Lower lobe of right lung (tissue), 2 donors: ENCODE measurements at places on chromosomes 5 and 9. TPM values are rescaled to one million over a fixed set of nuclear protein-coding genes. Genes with fewer than 3 reads are reported as not detected.
A peak's percentile ranks its signal among the peaks of the same experiment; 100 is the strongest.

DNA sequence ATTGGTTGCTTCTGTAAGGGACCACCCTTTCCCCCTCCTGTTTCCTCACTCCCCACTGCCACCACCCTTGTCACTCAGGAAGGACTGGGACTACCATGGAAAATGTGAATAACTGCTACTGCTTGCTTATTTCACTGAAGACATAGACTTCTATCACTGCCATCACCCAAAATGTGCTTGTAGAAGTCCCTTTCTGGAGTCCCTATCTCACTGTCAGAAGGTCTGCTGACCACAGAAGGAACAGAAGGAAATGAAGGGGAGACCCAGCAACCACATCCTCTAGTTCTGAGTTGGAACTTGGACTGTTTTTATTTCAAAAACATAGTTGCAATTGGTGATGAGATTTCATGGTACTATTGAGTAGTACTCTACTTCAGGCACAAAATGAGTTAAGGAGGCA is 122.5 kb downstream of the NPR3 start:
- no peak for DNase-seq

GRCh38 chr9:133538851-133539833 is 4.6 kb downstream of the ADAMTSL2 start:
- no peak for DNase-seq

GRCh38 chr9:121836366-121836885 is 185.0 kb downstream of the DAB2IP start:
- no peak for DNase-seq

DNA sequence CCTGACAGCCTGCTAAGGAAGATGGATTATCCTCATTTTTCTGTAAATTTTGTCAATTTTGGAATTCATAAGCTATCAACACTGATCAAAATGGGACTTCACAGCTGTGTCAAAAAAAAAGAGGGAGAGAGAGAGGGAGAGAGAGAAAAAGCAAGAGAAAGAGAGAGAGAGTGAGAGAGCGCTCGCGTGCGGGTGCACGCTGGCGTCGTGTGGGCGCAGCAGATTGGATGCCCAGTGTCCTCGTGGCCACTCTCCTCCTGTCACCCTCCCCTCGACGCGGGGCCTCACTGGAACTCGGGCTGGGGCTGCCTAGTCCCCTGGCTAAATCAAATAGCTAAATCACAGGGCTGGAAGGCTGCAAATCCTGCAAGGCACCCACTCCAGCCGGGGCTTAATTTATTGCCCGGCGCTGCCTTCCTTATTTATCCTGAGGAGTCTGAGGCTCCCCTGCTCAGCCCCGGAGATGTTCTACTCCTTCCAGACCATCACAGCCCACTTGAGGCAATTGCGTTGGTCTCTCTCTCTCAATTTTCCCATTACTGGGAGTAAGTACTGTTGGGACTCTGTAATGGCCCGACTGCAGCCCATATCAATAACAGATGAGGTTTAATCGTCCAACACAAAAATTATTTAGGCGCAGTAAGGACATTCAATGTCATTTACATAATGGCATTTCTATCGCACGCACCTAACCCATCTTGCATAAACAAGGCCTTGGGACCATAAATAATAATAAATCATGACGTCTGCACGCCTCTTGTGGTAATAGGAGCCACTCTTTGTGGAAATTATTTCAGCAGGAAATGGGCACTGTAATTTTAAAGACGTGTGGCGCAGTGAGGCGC is 94.2 kb downstream of the PAX5 start:
- DNase-seq, result no peak

- no peak for DNase-seq
These were observed 83.4 kb downstream of the LPAR1 start for GRCh38 chr9:110954822-110955291.

DNA sequence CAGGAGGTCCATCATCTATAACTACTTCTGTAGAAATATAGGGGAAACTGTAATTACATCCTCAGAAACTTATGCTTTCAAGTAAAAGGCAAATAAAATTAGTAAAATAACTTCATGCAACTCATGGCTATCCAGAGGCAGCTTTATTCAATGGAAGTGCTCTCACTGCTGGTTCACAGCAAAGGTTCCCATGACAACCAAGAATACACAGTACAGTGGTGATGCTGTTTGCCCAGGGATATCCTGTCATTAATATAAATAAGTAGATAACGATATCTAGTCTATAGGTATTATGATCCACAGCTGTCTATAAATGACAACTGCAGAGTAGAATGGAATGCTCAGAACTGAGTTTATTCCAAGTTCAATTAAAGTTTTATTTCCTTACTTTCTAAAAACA is 390.3 kb downstream of the PDE4D start:
- no peak for DNase-seq

DNA sequence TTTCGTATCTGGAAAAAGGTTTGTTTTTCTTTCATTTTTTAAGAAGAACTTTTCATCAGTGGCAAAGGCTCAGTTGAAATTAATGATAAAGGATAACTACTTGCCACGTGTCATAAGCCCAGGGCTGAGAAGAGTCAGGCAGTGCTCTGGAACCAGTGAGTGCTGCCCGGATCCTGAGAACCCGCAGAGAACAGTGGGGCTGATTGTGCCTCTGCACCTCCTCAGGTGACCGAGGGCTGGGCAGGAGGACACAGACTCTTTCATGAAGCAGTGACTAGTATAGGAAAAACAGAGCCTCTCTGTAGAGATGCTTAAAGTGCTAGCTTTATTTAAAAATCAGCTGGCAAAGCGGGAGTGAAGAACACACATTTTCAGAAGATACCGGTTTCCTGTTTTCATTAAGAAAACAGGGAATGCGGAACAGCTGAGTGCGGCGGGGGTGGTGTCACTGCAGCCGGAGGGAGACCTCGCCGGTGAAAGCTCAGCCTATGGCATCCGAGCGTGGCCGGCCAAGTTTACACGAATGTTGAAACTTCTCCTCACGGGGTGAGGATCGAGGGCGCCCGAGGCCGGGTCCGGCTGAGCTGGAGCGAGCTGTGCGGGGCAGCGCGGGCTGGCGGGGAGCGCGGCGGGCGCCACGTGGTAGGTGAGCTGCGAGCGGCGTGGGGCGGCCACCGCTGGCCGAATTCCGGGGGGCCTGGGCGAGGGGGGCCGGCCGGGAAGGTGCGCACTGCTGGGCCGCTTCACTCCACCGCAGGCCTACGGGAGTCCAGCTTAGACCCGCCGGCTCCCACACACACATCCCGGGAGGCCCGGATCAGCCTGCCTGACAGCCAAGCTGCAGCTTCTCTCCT is 134.7 kb upstream of the DMRT1 start:
- DNase-seq, result peak; percentile 80

GRCh38 chr9:29437526-29437925 is 1864.2 kb upstream of the C9orf72 start:
- no peak for DNase-seq

- no peak for DNase-seq
These were observed 40.6 kb downstream of the WWC1 start for GRCh38 chr5:168332042-168332441.

- no peak for DNase-seq
These were observed 71.2 kb downstream of the SHB start for GRCh38 chr9:37997636-37998374.

DNA sequence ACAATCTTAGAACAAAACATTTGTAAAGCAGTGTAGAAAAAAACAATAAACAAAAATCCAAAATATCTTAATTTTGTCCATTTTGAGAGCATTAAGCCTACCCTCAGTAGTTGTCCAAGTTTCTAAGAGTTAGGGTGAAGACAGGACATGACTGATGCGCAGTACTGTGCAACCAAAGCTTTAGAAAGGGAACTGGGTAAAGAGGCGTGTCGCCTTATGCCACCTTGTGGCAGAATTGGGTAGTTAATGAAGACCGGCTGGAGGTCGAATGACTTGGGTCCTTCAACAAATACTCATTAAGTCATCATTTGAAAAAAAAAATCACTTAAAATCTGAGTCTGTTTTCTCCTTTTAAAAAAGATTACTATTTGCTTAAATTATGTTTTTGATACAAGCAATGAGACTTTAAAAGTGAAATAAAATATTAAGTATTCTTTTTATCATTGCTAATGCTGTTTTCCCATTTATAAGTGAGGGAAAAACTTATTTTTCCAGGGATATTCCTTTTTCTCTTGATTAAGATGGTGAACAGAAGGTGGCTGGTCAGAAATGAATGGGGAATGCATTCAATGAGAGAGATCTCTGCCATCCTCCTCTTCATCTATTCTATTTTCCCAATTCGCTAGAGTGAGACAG is 3.5 kb upstream of the RNF20 start:
- DNase-seq, result peak; percentile 52

GRCh38 chr9:37290940-37291485 is 131.5 kb upstream of the GRHPR start:
- DNase-seq, result no peak

DNA sequence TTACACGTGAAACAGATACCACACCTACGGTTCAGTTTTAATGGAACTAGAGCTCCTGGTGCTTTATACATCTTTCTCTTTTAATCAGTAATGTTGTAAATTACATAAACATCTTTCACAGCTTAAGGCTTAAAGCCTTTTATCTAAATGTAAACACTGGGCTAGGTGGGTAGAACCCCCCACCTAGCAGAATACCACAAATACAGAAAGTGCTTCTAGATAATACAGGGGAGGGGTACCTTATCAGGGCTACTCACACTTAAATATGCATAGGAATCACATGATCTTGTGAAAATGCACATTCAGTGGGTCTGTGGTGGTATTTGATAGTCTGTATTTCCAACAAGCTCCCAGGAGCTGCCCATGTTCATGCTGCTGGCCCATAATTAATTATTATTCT is 256.4 kb upstream of the TARS1 start:
- DNase-seq, result no peak

DNA sequence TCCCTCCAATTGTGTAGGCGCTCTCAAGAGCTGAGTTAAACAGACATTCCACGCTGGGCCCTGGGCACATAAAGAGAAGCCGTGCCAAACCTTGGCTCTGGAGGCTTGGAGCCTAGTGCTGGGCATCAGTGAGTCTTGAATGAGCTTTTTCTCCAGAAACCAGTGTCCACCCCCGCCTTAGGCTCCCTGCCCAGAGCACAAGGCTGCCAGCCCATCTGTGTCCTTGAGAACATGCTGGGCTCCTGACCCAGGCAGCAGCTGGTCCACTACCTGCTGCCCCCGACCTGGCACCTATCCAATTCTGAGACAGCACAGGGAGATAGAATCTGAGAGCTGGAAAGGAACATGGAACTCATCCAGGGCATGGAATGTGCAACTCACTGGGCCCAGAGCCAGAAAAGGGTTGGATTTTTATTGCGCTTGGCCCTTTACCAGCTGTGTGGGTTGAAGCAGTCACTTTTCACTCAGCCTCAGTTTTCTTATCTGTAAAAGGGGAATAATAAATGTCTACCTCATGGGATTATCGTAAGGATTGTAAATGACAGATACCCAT is 92.4 kb upstream of the CPLX2 start:
- DNase-seq, result no peak

DNA sequence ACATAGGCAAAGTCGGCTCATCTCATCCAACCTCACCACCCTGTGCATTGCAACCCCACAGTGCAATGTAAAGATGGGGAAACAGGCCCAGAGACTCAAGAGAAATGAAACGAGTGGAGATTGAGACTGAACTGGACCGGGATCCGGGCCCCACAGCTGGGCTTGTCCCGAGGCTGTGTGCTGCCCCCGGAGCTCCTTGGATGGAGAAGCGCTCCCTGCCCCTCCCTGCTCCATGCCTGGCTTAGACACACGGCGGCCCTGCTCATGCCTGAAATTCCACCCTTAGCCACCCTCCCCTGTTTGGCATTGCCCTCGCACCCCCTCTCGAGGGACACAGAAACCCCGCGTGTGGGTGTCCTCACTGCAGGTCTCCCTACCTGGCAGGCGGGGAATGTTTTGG is 27.2 kb upstream of the FCN1 start:
- no peak for DNase-seq

DNA sequence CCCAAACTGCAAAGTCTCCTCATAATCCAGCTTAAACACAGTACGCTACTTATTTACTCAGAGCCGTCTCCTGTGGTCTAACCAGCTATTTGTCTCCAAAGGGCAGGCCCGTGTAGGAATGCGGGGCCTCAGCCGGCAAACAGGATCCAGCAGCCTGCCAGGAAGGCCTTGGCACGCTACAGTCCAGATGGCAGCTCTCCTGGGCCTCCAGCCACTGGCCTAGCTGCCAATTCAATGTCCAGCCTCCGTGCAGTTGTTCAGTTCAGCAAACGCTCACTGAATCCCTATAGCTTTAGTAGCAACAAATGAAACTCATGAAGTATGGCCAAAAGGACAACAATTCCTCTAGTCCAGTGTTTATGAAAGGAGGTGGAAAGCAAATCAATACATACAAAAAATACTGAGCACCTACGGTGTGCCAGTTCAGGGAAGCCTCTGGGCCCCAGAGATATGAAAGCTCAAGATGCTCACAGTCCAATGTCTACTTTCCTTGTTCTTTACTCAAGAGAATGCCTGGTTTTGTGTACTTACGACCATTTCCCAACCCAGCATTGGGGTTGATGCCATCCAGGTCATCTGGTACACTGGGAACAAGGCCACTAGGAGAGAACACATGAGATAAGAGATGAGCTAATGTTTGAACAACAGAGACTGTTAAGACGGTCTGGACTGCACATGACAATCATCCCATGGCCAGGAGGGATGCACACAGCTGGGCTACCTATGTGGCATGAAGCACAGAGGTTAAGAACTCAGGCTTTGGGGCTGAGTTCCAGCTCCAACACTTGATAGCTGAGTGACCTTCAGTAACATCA is 8.3 kb downstream of the CDK5RAP2 start:
- DNase-seq, result peak; percentile 59

GRCh38 chr5:74539986-74540385 is 100.5 kb downstream of the ENC1 start:
- no peak for DNase-seq

GRCh38 chr5:1548702-1549474 is 25.1 kb upstream of the LPCAT1 start:
- peak; percentile 43 for DNase-seq

GRCh38 chr9:108345826-108346225 is 510.0 kb downstream of the ACTL7B start:
- DNase-seq, result no peak

GRCh38 chr5:61010467-61011454 is 65.8 kb downstream of the NDUFAF2 start:
- DNase-seq, result no peak

GRCh38 chr9:75132244-75132643 is 43.9 kb downstream of the OSTF1 start:
- DNase-seq, result no peak

DNA sequence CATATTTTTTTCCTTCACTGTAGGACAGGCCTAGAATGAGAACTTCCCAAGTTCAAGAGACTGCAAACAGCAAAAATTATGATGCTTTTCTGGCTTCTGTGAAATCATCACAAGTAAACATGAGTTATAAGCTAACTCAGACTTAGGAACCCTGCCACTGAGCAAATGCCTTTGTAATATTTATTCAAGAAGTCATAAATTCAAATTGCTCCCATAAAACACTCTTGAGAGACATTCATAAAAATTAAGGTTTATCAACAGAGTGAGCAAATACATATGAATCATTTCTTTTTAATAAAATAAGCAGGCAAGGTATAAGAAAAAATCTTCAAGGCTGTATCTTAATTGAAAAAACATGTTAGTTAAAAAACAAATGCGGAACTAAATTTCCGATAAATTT is 124.2 kb downstream of the GNA14 start:
- DNase-seq, result no peak

The ENHO gene
- 0.59 TPM for total RNA-seq

The GADD45G gene
- 14.4 TPM for total RNA-seq

The LCN6 gene
- total RNA-seq, result 2.9 TPM

The MINAR2 gene
- total RNA-seq, result not detected

The PCDHGA2 gene
- 2.7 TPM for total RNA-seq

The NDUFS6 gene
- total RNA-seq, result 21.3 TPM

The DBH gene
- total RNA-seq, result not detected

The GDA gene
- total RNA-seq, result 0.30 TPM

The ATP10B gene
- not detected for total RNA-seq

The NUTM2F gene
- not detected for total RNA-seq

The BTNL3 gene
- total RNA-seq, result not detected

The SPATA31A3 gene
- total RNA-seq, result not detected

The CNTNAP3B gene
- total RNA-seq, result 11.1 TPM

The PCDHGC4 gene
- total RNA-seq, result 1.5 TPM
